ENCODE measurements at places on chromosomes 6 and 20.

GRCh38 chr6:24484657-24485323 lies 4.6 kb downstream of the GPLD1 start:
- no peak for DNase-seq

DNA sequence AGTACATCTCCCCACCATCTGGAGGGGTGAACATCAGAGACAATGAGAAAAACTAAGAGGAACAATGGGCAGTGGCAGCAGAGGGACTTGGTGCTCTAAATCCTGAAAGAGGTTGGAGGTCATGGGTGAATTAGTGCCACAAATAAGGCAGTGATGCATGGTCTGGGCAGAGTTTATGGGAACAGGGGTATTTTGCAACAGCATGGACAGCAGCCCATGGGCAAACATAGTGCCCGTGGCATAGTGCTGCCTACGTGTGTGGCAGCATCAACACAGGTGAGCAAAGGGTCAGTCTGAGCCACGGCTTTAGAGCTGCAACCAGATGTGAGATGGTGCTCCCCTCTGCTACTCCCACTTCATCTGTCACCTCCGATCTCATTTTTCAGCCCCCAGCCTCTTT lies 459.1 kb upstream of the CITED2 start:
- DNase-seq = no peak

GRCh38 chr6:155939253-155939652 lies 483.6 kb upstream of the NOX3 start:
- no peak for DNase-seq

DNA sequence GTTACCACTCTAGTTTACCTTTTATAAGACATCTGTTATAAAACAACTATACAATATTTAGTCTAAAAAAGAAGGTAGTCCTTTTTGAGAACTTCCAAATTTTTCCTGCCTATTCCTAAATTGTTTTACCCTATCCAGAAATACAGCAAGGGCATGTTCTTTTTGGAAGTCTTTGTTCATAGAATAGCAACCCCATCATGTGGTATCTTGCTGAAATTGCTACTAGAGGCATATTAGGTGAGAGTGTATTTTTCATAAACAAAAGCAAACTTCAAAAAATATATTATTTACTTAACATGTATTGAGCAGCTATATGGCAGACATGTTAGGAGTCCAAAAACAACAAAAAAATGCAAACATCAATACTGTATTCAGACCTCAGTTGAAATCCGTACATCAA lies 371.8 kb upstream of the NRSN1 start:
- DNase-seq = peak; percentile 9

GRCh38 chr6:137872581-137873115 lies 5.6 kb downstream of the TNFAIP3 start:
- DNase-seq = no peak

DNA sequence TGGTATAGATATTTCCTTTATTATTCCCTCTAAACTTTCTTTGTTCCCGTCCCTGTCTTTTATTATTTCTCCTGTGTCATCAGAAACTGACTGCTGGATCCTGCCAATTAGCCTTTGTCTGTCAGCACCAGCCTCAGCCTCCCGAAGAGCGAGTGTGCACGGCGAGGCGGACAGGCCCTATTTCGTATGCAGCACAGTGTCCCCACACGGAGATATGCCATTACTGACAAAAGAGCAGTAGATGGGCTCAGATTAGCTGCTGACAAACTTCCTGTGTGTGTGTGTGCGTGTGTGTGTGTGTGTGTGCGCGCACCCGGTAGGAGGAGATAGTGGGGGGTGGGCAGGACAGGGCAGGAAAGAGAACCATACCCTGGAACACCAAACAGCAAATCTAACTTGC lies 99.5 kb upstream of the ZFP64 start:
- DNase-seq = no peak

- DNase-seq = no peak
Measured at GRCh38 chr20:43744966-43745730, 18.3 kb upstream of the GTSF1L start.

GRCh38 chr20:24638591-24639548 lies 169.4 kb downstream of the SYNDIG1 start:
- peak; percentile 26 for DNase-seq

DNA sequence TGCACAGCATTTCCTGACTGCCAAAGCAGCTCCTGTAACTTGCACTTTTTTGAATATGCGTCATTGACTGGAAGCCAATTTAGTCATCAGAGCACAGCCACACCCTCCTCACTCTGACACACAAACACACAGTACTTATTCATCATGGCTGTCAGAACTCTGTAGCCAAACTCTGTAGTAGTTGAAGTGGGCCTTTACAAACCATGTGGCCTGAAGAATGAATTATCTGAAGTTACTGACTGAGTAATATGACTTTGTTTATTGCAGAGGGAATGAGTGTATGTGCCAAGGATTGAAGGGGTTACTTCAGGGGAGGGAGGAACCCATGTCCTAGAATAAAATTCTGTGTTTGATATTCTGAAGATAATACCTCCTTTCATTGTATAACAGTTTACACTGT lies 102.7 kb downstream of the FIG4 start:
- peak; percentile 99 for DNase-seq

DNA sequence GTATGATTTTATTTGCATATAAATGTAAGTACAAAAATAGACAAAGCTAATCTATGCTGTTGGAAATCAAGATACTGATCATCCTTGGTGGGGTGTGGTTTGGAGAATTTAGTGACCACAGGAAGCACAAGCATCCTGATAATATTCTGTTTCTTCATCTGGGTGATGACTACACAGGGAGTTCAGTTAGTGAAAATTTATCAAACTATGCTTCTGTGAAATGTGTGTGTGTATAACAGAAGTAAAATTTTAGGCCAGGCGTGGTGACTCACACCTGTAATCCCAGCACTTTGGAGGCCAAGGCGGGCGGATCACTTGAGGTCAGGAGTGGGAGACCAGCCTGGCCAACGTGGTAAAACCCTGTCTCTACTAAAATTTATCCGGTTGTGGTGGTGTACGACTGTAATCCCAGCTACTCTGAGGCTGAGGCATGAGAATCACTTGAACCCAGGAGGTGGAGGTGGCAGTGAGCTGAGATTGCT lies 20.6 kb downstream of the ENPP3 start:
- no peak for DNase-seq

GRCh38 chr20:35404614-35405259 lies 7.0 kb downstream of the UQCC1 start:
- no peak for DNase-seq

- peak; percentile 13 for DNase-seq
Measured at GRCh38 chr6:116047173-116047933, 13.3 kb downstream of the FRK start.

DNA sequence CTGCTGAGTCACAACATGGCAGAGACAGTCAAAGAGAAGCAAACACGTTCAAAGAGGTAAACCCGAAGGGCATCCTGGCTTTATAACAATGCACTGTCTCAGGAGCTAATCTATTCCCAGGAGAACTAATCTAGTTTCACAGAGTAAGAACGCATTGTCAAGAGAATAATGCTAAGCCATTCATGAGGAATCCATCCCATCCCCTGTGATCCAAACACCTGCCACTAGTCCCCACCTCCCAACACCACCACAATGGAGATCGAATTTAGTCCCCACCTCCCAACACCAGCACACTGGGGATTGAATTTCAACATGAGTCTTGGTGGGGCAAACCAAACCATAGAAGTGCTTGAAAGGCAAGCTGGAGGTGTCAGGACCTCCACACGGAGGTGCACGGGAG lies 231.5 kb upstream of the ID4 start:
- DNase-seq = no peak

DNA sequence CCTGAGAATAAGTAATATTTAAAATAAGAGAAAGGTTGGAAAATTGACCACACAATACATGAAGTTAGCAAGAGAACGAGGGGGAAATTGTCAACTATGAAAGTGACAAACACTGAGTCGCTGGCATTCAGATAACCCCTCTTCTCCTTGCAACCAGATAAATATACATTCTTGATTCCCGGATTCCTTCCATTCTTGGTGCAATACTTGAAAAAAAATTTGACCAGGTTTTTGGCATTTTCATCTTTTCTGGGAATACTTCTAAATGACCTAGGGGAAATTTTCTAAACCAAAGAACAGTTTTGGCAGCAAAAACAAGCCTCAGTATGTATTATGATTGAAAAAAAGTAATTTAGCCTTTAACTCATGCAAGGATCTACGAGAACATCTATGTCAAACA lies 164.0 kb downstream of the PDE7B start:
- peak; percentile 72 for DNase-seq

- DNase-seq = no peak
Measured at GRCh38 chr6:167703781-167704180, 122.9 kb upstream of the AFDN start.

DNA sequence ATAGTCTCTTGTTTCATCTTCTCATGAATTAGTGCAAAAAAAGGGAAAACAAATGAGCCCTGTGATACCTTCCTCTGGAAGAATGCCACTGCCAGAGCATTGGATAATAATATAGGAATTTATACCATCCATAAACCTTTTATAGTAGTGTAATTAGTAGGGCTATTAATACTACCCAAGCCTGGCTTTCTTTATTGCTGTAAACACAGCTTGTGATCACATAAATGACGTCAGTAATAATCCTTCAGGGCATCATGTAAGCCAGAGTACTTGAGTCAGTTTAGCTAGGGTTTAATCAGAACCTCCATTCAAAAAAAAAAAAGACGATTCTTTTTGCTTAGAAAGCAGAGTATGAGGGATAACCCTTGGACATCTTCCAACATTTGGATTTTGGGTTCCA lies 264.8 kb downstream of the SLC35F1 start:
- no peak for DNase-seq
